ENCODE measurements at places on chromosomes 4 and X.
A peak's percentile ranks its signal among the peaks of the same experiment; 100 is the strongest.

DNA sequence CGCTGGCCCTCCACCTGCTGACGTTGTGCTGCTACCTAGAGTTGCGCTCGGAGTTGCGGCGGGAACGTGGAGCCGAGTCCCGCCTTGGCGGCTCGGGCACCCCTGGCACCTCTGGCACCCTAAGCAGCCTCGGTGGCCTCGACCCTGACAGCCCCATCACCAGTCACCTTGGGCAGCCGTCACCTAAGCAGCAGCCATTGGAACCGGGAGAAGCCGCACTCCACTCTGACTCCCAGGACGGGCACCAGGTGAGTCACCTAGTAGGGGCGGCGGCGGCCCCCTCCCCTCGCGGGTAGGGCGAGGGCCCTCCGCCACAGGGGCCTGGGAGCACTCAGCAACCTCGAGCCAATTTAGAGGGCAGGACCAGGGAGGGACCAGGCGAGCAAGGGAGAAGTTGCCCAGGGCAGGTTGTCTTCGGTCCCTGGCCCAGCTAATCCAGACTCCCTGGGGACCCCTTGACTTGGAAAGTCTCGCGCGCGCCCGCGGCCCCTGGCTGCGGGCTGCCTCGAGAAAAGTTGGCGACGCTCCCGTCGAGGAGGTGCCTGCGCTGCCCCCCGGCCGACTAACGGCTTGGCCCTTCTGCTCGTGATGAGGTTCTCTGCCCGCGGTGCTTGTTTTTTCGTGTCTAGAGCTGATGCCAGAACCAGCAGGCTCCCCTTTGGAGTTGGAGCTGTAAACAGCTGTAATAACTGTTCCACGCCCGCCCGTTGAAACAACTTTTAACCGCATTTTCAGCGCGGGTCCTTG lies 717 bp downstream of the EDA start:
- DNase-seq = no peak

DNA sequence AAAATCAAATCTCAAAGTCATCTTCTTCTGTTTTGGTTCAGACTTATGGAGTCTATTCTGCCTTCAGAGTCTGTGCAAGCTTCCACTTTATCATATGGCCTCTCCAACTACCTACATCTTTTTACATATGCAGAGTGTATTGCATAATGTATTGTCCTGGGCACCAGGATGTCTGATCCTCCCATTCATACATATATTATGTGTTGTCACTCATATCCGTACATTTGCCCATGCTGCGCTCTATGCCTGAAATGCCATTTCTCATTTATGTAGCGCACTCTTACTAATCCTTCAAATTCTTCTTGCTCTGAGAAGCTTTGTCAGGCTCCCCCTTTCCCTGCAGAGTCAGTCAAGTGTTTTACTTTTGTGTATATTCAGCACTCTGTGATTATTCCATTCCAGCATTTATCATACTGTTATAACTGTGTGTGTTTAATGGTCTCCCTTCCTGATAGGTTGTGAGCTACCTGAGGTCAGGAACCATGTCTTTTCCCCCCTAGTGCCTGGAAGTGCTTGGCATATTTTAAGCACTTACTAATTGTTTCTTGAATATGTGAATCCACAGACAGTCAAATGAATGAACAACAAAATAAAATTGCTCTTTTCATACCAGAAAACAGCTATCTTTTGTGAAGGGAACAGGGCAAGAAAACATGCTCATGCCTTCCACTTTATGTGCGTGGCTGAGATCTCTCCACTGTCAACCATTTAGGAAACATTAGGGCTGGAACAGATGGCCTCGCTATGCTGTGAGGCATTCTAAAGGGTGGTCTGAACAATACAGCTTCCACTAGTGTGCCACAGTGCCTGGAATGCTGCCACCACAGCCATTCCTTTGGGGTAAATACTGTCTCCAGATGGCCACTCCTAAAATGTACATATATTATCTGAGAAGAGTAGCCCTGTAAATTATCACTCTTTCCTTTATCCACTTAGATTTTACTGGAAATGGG lies 81.8 kb downstream of the GLUD2 start:
- DNase-seq = no peak

DNA sequence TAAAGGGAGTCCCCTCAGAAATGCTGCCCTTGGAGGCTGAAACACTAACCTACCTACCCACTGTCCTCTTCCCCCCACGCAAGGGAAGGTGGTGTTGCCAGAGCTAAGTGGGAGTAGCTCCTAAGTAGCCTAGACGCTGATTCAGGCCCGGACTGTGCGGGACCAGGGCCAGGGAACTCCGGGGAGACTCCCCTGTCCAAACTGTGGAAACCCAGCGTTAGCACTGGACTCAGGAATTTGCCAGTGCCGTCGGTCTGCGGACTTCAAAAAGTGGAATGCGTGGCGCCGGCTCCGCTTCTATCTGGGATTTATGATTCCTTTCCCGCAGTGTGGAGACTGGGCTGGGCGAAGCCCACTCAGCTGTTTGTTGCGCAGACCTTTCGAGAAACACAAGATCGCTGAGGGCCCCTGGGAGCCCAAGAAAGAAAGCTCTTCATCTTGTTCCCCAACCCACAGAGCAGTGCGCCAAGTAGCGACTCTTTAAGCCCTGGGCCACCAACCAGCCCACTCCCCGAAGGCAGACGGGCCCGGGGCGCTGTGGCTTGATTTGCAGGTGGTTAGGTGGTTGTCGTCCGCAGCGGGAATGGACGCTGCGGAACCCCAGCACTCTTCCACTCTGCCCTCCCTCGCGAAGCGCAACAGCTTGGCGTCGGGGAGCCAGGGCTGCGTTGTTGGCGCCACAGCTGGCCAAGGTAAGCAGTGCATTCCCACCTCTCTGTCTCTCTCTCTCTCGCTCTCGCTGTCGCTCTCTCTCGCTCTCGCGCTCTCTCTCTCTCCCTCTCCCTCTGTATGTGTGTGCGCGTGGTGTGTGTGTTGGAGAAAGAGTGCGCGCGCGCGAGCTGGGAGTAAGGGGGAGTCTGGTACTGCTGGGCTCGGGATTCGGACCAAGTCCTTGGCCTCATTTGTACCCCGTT lies 2.0 kb downstream of the TMEM255A start:
- peak; percentile 45 for DNase-seq

DNA sequence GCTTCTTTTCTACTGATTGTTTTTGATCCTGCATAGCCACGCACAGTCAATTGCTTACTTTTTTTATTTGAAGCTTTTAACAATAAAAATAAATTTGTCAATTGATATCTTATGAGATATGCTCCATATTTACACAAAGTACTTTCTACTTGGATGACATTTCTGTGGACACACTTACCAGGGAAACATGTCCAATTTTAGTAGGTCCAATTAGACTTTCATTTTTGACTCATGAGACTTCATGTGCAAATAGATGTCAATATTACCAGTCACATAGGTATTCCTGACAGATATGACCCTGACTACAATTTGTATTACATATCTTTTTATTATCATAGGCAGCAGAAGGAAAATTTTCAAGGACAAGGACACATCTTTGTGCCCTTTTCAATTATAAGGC lies 219.9 kb upstream of the ANKRD50 start:
- no peak for DNase-seq

All from suppressor macrophage (primary cell).